ENCODE measurements at places on chromosomes 6 and 20.

GRCh38 chr6:40672087-40672486, 84.9 kb upstream of the LRFN2 start:
- DNase-seq: no peak

- no peak for DNase-seq
Observed at GRCh38 chr20:46688151-46689081, 828 bp downstream of the TP53RK start.

DNA sequence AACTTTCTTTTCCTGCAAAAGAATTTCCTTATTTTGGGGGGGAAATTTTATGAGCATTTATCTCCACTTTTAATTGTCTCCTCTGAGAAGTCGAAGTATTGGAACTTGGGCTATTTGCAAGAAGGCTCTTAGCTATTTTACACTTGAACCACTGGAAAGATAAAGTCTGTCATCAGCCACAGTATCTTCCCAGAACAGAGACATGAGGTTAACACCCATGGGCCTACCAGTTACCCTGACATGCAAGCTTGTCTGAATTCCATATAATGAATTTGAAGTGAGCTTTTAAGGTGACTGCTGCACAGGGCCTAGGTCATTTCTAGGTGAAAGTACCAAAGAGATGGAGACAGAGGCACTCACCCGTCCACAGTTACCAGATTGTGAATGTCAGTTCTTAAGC, 193.1 kb downstream of the SIM1 start:
- no peak for DNase-seq

- DNase-seq: no peak
Observed at GRCh38 chr6:136378888-136379287, 89.2 kb upstream of the BCLAF1 start.

GRCh38 chr6:47083586-47084047, 41.5 kb upstream of the ADGRF1 start:
- DNase-seq: no peak

DNA sequence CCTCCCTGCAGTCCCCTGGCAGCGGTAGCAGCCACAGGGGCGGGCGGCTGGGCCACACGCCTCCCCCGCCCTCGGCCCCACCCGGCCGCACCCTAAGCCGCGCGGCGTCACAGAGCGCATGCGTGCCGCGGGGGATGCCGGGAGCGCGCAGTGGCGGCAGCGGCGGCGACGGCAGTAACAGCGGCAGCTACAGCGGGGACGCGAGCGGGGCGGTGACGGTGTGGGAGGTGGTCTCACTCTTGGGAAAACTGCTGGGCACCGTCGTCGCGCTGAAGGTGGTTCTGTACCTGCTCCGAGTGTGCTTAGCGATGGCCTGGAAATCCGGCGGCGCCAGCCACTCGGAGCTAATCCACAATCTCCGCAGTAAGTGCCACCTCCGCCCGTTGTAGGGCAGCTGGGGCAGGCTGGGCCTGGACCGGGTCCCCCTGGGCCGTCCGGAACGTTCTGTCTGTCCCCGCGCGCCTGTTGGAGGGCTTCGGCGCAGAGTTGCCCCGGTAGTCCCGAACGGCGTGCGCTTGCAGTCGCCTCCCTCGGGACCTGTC, at the start of gene PCMT1:
Gene PCMT1, plus strand, starts transcription at position 148 of the 542 bp plus-strand sequence. Its CDS starts 161 bp downstream, at position 309.
- peak; percentile 92 for DNase-seq

DNA sequence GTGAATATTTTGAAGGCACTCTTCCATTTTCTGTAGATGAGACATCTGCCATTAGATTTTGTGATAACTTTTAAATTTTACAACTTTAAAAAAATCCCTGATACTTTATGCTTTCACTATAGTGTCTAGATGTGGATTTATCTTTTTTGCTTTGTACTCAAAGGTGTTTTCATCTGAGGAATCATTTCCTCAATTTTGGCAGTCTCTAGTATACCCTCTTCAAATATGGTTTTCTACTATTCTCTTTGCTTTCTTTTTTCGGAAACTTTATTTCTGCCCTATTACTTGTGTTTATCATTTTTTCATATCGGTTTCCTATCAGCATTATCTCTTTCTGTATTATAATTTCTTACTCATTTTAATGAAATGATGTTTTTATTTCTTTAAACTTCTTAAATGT, 62.2 kb downstream of the SLX4IP start:
- DNase-seq: no peak

GRCh38 chr20:62117658-62118057, 4.6 kb upstream of the LSM14B start:
- peak; percentile 65 for DNase-seq

DNA sequence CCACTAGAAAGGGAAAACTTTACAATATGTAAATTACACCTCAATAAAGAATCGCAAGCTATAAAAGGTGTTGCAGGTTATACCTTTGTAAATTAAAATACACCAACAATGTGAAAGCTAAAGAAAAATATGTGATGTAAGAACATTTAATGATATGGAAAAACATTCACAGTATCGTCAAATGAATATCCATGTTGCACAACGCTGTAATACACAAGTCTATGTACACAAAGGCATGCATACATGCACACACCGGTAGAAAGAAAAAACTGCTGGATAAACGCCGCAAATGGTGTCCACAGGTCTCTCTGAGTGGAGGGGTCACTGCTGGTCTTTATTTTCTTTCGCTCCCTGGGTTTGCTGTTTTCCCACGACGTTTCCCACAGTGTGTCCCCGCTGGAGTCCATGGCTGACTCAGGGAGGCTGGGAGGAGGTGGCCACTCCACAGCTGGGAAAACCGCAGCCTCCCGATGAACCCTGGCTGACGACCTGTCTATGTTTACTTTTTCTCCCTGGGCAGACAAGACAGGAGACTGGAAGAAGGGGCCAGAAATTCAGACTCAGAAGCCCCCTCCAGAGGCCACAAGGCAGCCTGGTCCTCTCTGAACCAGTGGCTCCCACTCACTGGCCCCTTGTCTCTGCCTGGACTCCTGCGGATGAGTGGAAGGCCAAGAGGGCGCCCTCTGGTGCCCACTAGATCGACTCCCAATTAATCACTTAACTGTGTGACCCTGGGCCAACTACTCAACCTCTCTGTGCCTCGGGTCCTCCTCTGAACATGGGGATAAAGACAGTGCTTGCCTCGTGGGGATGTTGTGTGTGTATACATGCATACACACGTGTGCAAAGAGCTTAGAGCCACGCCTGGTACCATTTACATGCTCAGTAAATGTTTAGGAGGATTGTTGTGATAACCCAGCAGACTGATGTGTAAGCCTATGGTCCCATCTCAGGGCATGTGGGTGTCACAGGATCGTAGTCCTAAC, 12.8 kb upstream of the BPI start:
- DNase-seq: no peak

DNA sequence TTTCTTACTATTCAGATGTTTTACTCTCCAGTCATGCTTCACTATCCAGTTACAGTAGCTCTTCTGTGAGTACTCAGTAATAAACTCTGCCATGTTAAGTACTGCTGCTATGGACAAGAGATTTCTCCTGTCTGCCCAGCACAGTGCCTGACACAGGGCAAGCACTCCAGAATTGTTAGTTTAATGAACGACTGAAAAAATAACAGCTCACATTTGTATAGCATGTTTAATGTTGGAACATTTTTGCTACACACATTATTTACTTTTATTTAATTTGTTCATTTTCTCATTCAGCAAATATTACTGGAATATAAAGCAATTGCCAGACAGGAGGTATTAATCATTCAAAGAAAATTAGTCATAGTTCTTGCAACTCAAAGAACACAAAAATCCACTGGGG, 142.6 kb upstream of the HMGN3 start:
- DNase-seq: no peak

DNA sequence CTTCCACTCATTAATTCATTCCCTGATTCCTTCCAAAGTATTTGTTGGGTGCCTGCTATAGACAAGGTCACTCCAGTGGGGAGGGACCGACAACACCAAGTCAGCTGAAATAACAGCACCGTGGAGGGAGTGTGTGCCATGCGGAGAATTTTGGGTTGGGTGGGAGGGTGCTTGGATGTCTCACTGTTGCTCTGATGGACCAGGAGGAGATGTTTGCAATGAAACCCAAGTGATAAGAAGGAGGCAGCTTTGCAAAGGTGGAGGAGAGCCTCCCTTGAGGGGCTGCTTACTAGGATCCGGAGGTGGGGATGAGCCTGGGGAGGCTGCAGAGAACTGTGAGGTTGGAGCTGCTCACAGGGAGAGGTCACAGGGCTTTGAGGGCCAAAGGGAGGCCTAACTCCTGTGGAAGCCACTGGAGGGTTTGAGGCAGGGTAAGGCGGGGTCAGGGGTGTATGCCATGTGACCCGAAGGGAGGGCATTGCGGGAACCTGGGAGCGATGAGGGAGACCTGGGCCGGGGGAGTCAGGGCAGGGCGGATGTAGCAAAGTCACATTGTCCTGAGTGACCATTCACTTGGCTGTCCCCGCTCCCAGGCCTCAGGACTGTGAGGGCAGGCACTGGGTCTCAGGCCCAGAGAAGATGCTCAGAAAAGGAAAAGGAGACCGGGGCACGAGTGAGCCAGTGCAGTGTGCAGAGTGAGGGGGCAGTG, 124.5 kb downstream of the PHACTR3 start:
- DNase-seq: no peak

GRCh38 chr6:33979750-33980149, 166.1 kb downstream of the GRM4 start:
- DNase-seq: no peak

DNA sequence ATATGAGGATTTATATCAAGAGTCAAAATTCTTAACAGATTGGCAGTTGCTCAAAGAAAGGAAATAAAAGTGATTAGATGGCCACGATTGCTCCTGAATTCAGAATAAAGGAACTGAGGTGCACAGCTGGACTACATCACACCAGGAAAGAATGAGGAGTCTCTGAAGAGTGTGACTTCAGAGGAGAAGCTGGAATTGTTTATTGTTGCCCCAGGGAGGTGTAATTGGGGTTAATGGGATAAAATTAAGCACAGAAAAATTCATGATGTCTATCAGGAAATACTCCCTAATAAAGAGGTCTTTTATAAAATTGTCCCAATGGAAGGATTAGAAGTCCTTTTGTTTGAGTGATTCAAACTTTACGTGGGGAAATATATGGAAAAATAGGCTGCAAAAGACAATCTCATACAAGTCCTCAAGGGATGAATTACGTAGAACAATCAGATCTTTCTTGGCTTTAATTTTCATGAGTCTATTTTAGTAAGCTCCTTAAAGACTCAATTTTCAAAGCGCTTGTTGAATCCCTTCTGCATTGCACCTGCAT, 208.6 kb upstream of the RNF217 start:
- DNase-seq: no peak

DNA sequence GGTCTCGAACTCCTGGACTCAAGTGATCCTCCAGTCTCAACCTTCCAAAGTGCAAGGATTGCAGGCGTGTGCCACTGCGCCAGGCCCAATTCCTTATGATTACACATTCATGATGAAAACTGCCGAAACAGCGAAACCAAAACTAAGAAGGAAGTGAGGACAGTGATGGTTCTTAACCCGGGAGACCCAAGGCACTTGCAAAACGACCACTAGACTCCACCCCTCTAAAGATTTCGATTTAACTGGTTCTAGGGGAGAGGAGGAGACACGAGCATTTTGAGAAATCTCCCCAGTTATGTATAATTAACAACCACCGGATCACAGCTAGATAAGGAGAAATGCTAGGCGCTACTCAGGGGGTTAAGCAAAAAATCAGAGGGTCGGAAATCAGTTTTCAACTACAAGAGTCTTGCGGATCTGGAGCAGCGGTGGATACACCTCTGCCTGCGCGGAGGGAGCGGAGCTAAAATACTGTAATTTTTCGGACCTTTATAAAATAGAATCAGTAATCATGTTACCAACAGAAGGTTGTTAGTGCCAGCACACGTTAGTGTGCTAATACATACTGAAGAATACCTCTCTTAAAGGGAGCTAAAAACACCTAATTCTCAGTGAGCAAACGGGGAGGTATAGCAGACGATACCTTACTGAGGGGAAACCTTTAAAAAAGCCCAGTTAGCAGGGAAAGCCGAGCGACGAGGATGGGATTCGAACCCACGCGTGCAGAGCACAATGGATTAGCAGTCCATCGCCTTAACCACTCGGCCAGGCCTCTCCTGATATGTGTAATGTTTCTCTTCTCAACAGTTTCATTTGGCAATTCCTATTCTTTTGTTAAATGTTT, 60.0 kb upstream of the BTN3A2 start:
- DNase-seq: peak; percentile 75

- DNase-seq: no peak
Observed at GRCh38 chr6:133991096-133991593, 38.1 kb downstream of the TBPL1 start.

DNA sequence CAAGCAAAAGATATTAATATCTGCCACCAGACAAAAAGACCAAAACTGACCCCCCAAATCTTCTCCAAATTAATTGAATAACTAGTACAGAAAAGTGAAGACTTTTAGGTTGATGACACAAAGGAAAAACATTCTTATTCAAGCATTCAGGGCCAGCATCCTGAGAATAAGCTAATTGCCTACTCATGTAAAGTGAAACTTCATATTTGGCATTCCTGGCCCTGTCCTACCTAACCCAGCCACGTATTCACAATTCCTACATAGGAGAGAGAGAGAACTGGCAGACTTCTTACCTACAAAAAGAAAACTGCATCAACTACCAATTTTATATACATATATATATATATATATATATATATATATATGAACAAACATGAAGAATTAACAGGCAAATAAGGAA, 4.9 kb upstream of the ASCC3 start:
- DNase-seq: no peak

DNA sequence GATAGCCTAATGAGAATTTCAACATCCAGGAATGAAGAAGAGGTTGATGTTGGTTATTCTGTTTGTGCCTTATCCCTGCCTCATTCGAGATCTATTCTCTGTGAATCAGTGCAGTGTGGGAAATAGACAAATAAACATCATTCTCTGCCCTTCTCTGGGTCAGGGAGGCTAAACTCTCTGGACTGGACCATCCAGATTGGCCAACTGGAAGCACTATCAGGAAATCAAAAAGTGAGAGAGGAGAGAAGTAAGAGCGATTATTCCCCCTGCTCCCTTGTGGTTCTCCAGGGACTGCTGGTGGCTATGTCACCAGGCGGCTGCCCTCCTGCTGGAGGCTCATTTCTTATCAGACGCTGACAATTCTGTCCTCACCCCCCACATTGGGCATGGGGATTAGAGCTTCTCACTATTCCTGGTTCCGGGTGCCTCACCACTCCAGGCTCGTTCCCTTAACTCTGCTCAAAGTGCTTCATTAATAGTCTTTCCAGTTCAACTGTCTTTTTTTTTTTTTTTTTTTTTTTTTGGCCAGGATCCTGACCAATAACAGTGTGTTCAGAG, 201.7 kb upstream of the RREB1 start:
- no peak for DNase-seq
